ENCODE measurements at places on chromosomes 7 and 10.

- DNase-seq, result no peak
Measured at GRCh38 chr7:23887660-23888059, 177.6 kb downstream of the STK31 start.

- DNase-seq, result no peak
Measured at GRCh38 chr10:4141471-4141870, 356.5 kb upstream of the KLF6 start.

- no peak for DNase-seq
Measured at GRCh38 chr10:19921300-19922140, 105.3 kb downstream of the PLXDC2 start.

DNA sequence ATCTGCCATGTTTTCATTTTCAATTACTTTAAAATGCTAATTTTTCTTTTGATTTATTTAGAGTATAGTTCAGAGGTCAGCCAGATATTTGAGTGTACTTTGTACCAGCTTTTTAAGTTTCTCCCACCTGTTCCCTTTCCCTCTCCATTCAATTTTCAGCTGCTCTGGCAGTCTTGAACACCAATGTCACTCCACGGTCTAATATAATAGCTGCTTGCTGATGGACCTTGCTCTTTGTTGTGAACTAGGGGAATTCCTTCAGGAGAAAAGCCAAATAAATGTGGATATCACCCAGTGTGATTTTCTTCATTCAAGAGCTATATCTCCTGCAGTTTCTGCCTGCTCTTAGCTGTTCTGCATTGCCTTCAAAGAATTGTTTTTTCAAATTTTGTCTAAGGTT is 3.9 kb upstream of the HPS1 start:
- no peak for DNase-seq

DNA sequence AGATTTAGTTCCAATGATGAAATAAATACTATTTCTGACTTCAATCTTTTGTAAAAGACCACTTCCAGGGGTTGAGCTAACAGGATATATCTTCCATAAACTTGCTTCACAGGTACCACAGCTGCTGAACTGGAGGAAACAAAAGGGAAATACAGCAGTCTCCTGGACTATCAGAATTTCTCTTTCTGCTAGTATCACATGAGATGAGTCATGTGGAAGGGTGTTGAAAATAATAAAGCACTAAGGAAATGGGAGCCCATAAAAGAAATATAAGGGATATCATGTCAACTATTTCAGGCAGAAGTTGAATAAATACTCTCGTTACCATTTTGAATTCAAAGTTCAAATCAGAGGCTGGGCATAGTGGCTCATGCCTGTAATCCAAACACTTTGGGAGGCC is 250.3 kb upstream of the NFE2L3 start:
- DNase-seq, result no peak

GRCh38 chr10:89515031-89515841 is 20.2 kb downstream of the SLC16A12 start:
- no peak for DNase-seq

DNA sequence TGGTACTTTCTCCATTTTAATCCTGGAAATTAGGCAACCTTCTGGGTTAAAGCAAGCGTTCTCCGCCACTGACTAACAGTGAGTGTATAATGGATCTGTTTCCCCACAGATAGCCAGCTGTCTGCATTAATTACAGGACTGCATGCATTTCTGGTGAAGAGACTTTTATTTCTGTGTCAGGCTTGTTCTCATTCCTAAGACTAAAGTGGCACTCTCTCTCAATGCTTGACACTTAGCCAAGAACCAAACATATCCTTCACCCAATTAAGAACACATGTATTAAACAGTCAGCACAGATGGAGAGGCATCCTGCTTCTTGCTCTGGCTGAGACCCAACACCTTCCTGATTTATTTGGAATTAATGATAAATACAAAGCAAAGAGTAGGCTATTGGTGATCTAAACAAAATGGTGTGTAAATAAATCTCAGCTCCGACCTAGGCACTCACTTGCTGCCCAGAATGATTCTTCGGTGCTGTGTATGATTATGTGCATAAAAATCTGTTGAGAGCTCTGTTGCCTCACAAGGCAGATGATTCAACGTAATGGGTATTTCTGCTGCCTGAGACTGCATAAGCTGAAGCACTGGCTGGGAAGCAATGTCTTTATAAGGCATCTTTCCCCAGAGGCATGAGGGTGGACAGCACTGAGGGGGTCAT is 16.8 kb downstream of the CALU start:
- DNase-seq, result no peak

- no peak for DNase-seq
Measured at GRCh38 chr10:89555688-89556445, 20.5 kb upstream of the SLC16A12 start.

DNA sequence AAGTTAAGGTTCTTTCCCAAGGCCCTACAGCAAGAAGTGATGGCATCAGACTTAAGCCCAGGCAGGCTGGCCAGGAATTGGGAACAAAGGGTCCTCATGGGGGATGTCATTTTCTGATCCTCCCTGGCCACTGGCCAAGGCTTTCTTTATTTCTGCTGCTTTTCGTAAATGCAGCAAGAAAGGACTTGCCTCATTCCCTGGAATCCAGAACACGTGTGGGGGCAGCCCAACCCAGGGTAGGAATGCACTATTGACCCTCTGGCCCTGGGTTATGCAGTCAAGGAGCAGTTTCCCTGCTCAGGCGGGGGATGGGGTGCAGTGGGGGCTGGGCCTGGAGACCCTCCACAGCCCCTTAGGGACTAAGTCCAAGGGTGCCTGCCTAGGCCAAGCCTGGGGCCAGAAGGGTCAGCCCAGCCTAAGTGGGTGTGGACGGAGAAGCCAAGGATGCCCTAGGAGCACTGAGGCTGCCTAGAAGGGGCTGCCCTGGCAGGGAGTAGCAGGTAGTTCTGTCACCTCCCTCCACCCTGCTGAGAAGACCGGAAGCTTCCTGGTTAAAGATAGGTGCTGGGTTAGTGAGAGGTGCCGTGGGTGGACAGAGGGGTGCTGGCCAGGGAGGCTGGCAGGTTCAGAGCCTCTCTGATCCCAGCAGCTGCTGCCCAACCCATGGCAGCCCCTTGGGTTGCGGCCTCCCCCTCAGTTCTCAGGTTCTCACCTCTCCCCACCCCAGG is 179.2 kb downstream of the SH3PXD2A start:
- DNase-seq, result no peak

DNA sequence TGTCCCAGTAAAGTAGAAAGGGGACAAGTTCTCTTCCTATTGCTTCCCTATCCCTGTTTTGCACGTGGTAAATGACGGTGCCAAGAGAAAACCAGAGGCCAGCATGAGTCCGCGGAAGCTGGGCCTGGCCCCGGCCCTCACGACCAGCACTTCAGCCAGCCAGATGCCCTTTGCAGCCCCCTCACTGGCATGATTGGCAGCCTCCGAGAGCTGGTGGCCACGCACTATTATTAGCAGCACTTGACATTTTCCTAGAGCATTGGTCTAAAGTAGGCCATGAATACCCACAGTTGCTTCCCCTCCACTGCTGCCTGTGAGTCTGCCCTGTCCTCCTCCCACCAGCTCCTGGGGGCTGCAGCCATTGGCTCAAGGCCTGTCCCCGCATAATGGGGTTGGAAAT is 369.1 kb downstream of the PLXNA4 start:
- no peak for DNase-seq

DNA sequence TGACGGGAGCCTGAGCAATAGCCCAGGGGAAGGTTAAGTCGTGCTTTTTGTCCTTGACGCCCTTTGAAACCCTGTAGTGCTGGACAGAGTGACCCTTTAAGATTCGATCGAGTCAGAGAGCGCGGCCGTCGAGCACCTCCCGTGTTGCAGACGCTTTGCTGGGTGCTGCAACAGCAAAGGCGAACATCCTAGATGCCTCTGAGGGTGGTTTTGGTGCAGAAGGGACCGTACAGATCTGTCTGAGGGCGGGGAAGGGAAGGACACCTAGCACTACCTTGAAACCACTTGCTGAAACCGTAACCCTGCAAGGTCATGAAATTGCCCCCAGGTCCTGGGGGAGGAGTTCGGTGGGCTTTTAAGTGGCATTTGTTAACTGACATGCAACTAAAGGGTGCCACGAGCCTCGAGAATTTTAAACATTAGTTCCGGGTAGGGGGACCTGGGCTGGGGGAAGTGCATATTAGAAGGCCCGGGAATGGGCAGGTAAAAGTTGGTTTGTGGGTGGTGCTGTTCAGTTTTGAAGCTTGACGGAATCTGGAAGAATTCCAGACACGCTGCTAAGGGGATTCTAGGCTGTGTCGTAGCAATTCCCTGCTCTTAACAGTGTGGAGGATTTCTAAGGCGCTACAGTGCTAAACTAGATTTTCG is 786 bp downstream of the ATP5F1C start:
- no peak for DNase-seq

DNA sequence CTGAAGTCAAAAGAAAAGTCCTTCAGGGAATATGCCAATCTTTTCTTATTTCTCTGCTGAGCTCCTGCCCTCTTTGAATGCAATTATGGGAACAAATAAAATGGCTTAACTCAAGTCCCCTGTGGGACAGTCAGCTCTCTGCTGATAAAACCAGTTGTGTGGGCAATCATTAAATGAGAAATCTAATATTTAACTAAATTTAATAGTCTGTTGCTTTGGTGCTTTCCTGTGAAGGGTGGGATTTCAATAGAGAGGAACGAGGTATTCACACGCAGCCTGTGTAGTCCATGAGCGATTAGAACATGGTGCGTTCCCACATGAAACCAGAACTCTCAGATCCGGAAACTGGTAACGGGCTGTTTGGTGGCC is 138.4 kb downstream of the PAXIP1 start:
- no peak for DNase-seq

GRCh38 chr10:103983367-103983911 is 16.5 kb downstream of the SLK start:
- no peak for DNase-seq

GRCh38 chr10:72218726-72219125 is 2.6 kb upstream of the ASCC1 start:
- no peak for DNase-seq

DNA sequence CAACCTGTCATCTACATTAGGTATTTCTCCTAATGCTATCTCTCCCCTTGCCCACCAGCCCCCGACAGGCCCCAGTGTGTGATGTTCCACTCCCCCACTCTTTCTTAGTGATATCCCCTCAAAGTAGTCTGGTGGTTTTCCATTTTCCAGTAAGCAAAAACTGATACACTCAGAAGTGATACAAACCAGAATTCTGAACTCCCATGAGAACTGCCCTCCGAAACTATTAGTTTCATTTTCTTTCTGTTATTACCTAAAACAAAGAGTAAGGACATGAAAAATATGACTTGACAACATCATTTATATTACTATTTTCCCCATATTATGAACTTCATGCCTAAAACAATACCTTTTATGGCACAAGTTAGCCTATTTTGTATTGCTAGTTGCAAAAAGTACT is 175.0 kb downstream of the OTUD1 start:
- DNase-seq, result no peak

DNA sequence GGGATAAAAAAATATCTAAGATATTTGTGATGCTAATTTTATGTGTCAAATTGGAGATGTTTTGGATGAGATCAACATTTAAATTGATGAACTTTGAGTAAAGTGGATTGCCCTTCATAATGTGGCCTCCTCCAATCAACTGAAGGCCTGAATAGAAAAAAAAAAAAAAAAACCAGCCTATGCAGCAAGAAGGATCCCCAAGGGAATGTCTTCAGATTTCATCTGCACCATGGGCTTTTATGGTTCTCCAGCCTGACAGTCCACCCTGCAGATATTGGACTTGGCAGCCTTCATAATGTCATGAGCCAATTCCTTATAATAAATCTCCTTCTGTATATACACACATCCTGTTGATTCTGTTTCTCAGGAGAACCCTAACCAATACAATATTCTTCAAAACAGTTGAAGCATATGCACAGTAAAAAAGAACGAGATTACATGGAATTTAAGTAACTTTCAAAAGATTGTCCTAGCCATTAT is 316.9 kb upstream of the PLXDC2 start:
- no peak for DNase-seq

DNA sequence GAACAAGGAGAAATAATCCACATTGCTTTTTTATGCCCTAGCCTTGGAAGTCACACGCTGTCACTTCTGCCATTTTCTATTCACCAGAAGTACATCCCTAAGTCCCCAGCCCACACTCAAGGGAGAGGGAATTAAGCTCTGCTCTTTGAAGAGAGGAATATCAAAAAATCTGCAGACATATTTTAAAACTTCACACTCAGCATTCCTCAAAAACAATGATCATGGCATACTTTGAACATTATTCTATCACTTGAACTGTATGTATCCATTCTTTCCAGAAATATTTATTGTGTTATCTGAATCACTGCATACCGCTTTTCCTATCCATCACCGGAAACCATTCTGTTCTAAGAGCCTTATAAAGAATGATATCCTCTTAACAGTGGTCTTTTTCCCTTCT is 9.4 kb downstream of the ABCC2 start:
- no peak for DNase-seq

DNA sequence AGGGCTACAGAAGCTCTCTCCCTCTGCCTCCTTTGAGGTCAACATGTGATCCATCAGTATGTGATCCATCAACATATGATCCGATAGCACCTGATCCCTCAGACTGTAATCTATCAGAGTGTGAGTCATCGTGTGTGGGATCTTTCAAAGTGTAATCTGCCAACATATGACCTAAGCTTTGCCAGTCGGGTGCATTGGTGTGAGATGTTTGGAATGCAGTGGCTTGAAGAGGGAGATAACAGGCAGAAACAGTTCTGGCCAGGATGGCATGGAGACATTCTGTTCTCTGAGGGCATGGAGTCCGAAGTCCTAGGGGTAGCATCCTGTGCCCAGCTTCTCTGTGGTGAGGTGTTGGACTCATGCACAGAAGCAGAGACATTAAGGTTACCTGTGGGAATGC is 217.7 kb upstream of the ETV1 start:
- no peak for DNase-seq

DNA sequence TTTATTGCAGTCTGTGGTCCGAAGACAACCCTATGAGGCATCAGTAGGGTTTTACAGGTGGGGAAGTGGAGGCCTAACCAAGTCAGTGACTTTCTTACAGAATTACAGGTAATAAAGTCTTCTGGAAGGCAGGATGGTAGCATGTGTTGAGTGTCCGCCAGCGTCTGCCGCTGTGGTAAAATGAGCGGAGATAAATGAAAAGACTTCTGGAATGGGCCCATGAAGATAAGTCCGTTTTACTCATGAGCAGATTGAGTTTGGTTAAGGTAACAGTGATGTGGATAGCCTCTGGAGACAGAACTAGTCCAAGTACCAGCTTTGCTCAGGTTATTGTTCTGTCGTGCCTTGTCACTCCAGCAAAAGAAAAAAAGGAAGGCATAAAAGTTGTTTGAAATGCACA is 966 bp downstream of the FBH1 start:
- DNase-seq, result no peak

- no peak for DNase-seq
Measured at GRCh38 chr7:2701424-2701823, 13.4 kb downstream of the AMZ1 start.

GRCh38 chr10:94683214-94684054 is at the start of gene CYP2C18:
Gene CYP2C18, plus strand, starts transcription at chr10:94683729. Its CDS starts 91 bp downstream, at chr10:94683820.
- DNase-seq, result no peak

DNA sequence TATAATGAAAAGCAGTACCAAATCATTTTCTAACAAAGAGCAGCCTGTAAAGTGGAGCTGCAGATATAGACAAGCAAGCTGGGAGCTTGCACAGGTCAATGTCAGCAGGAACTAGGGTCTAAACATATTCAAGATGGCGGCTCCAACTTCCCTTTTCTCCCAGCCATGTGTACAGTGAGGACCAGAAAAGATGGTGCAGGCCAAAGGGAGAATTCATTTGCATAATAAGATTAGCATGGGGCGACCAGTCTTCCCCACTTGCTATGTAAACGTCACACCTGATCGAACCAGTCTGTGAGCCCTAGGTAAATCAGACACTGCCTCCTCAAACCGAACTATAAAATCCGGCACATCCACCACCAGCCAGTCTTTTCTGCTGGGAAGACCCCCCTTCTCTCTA is 4.4 kb upstream of the RAPGEF5 start:
- no peak for DNase-seq

Data from activated T-cell treated with anti-CD3 and anti-CD28 coated beads, Interleukin-2, amount 50 U/mL, for 1 hour (primary cell).